Activated naive CD8-positive, alpha-beta T cell treated with anti-CD3 and anti-CD28 coated beads for 36 hours (primary cell): ENCODE measurements at places on chromosomes 12 and 14. TPM values are rescaled to one million over a fixed set of nuclear protein-coding genes. Genes with fewer than 3 reads are reported as not detected.

DNA sequence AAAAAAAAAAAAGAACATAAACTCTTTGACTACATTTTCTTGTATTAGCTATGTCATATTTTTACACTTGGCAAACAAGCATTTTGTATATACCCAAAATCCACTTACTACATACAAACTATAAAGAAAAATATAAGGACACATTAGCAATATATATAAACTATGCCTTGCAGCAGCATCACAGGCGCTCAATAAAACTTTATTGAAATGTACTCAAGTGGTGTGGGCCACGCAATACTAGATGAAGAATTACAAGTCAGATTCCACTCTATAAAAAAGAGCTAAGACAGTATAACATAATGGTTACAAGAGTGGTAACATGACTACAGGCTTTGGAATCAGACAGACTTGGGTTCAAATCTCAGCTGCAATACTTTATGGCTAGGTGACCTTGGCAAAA lies 3.1 kb upstream of the AP4S1 start:
- no peak for DNase-seq

DNA sequence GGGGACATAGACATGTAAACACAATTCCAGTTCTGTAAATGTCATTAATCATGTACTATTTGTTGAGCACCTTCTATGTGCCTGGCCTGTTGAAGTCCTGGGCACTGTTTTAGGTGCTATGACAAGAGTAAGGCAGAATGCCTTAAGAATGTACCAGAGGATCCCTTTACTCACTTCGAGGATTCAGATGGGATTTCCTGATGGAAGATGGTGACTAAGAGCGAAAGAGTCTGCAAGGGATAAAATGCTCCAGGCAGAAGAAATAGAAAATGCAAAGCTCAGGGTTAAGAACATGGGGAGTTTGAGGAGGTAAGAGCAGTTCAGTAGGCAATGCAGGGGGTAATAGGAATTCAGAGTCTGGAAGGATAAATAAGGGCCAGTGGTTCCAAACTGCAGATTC lies 671.3 kb upstream of the TBX3 start:
- no peak for DNase-seq

- DNase-seq = no peak
Measured at GRCh38 chr14:100765991-100766390, 39.3 kb downstream of the DLK1 start.

DNA sequence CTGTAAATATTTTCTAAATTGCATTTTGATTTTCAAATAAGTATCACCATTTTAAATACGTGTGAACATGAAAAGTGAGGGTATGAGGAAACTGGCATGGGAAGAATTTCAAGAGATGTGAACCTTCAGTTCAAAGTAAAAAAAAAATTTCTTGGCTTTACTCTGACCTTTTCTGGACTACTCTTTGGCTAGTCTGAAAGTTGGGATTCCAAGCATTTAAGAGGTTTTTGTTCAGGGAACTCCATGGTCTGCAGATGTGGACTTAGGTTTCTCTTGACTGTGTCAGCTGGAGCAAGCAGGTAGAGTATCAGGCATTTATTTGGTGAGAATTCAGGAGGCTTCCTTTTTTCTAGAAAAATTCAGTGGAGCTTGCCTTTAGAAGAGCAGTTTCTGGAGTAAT lies 311.6 kb downstream of the LRIG3 start:
- no peak for DNase-seq

- DNase-seq = no peak
Measured at GRCh38 chr12:75452675-75453330, 27.8 kb upstream of the GLIPR1 start.

Gene TBX5
- total RNA-seq = not detected

GRCh38 chr12:3557116-3557697 lies 66.2 kb downstream of the PRMT8 start:
- no peak for DNase-seq

Gene MFAP5
- not detected for total RNA-seq

DNA sequence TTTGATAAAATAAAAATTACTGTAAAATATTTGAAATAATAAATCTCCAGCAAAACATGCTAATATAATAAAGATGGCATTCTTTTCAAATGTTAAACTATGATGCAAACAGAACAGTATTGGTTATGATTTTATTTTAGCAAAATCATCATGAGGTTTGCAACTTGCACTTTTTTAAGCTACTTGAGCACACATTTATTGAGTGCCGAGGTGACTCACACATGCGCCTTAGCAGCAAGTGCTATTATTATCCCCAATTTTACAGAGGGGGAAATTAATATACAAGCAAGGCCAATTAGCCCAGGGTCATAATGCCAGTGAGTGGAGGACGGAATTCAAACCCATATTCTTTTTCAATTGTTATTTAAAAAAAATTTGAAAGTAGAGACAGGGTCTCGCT lies 7.3 kb downstream of the DYRK4 start:
- no peak for DNase-seq

DNA sequence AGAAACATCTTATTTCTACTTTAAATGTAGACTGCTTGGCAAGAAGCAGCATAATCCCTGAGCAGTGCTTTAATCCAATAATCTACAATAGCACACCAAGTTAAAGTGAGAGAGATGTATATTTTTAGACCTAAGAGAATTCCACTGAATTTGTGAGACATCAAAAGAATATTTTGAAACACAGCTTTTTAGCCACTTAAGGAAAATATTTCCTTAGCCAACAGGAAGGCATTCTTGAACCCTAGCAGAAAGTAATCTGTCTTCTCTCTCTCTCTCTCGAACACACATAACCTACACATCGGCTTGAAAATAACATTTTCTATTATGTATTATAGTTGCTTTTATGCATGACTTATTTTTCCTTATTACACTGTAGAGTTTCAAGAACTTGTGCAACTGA lies 34.0 kb downstream of the KITLG start:
- no peak for DNase-seq

Gene MSRB3
- total RNA-seq = not detected

DNA sequence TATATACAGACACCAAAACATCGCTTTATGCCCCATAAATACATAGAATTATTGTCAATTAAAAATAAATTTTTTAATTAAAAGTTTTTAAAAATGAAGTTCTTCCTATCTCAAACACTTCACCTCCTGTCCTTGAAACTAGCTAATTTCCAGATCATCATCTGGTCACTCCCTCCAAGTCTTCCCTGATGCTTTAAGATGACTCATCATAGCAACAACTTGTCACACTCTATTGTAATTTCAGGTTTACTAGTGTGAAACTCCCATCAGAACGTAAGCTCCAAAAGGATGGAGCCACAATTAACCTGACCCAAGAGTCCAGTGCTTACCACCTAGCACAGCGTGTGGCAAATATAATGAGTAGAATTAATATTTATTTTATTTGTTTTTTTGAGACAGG lies 16.3 kb downstream of the GXYLT1 start:
- no peak for DNase-seq

DNA sequence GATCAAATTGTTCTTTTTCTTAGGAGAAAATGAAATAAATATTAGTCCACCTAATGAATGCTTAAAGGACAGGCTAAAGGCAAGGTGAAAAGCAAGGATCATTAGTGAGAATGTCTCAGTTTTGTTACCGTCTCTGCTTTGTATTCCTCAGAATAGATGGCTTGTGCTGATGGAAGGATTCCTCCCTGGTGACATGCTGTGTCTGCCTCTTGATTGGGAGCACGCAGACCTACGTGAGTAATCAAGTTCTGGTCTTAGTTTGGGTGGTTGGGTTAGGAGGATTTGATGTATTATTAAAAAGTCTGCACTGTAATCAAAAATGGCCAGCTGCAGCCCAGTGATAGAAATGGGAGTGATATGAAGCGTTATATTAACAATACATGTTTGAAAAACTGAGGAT lies 78.8 kb upstream of the RTL1 start:
- DNase-seq = no peak

DNA sequence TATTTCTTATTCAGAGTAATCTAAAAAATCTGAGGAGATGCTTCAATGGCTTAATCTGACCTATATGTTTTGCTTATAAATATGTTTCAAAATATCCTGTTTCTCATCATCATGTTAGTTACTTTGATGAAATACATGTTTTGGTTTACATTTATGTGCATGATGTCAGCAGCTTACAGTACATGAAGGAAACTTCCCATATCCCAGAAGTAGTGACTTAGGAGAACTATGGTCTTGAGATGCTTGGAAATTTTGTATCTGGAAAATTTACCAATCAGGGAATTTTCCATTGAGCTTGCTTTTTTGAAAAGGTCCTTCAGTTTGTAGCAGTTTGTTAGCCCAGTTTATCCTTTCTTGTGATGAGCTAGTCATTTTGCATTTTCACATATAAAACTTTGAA lies 73.3 kb downstream of the RASSF8 start:
- DNase-seq = no peak

GRCh38 chr12:15601210-15601800 lies 187.9 kb downstream of the EPS8 start:
- DNase-seq = no peak

DNA sequence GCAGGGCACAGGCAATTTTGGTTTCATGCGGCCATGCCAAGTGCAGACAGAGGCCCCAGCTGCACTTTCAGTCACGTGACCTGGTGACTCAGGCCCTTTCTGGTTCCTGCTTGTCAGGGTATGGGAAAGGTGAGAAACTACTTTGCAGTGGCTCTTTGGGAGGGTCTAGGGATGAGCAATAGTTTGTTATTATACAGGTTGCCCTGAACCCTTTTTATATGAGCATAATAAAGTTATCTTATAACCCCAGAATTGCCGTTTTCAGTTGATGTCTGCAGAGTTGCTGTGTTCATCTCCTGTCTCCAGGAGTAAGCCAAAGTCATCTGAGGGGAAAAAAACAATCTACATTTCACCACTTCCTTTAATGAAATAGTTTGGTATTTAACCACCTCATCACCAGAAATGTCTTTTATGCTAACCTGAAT lies 30.9 kb upstream of the EMP1 start:
- peak; percentile 82 for DNase-seq

Gene ENDOU
- total RNA-seq = 0.08 TPM

Gene FBLN5
- 1.3 TPM for total RNA-seq

DNA sequence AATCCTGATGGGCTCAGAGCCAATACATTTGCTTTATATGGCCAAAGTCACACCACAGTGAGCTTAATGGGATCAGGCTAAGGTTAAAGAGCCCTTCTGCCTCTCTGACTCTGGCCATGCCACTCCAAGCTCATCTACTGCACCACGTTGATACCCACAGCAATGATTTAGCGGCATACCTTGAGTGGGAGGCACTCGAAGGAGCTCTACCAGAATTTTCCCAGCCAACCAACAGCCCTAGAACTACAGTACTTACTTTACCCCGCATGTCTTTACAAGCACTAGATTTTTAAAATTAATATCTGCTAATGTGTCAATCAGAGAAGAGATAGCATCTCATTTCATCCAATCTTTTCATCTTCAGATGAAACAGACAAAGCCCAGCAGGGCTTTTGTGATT lies 300.5 kb downstream of the GRIN2B start:
- DNase-seq = no peak

GRCh38 chr14:28608851-28609828 lies 157.4 kb upstream of the FOXG1 start:
- peak; percentile 2 for DNase-seq

DNA sequence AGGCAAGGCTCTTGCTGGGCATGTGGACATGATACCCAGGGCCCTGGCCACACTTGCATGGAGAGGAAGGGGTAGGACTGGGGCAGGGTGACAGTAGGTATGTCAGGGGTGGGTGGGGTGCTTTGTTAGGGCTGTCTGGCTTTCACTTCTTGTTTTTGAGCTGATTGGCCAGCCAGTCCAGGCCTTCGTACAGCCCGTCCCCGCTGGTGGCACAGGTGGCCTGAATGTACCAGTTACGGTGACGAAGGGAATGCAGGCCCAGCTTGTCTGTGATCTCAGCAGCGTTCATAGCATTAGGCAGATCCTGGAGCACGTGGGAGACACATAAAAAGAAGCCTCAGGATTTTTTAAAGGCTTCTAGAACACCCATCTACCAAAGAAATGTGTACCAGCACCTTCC lies 13.5 kb upstream of the FKBP11 start:
- no peak for DNase-seq

GRCh38 chr14:88590173-88590572 lies 27.3 kb downstream of the ZC3H14 start:
- no peak for DNase-seq

GRCh38 chr12:2613326-2614073 lies 181.3 kb upstream of the FKBP4 start:
- DNase-seq = peak; percentile 21

GRCh38 chr12:26857465-26858176 lies 24.6 kb upstream of the ITPR2 start:
- no peak for DNase-seq

DNA sequence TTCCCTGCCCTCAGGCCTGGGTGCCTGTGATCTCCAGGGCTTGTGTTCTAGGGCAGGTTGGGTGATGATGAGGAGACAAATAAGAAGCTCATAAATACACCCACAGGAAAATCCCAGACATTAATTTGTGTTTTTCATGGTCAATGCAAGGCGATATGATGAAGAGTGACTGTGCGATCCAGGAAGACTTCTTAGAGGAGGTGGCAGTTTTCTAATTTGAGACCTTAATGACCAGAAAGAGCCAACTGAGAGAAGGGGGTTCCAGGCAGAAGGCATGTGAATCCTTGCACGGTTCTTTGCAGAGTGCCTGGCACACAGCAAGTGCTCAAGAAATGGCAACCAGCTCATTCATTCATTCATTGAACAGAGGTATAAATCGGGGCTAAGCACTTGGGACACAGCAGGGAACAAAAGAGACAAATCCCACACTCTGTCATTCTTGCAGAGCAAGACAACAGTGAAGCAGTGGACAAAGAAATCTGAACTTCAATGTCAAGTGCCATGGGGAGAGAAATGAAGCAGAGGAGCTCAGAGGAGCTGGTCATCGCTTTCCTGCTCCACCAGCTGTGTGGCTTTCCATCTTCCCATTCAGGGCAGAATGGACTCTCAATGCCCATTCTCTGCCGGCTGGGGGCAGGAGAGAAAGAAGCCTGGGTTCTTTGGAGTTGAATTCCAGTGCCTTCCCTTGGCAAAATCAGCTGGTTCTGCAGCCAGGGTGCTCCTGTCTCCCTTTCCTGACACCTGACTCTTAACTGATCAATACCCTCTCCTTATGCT lies 128.3 kb downstream of the AACS start:
- DNase-seq = no peak

DNA sequence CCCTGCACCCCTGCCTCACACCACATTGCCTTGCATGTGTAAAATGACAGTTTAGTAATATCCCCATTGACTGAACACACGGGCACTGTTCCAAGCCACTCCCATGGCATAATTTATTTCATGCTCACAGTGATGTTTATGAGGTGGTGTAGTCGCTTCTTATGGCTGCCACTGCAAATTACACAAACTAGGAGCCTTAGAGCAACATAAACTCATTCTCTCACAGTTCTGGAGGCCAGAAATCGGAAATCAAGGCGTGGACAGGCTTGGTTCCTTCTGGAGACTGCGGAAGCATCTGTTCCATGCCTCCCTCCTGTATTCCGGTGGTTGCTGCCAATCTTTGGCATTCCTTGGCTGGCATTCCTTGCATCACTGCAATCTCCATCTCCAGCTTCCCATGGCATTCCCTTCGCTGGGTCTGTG lies 97.3 kb downstream of the RIN3 start:
- no peak for DNase-seq

DNA sequence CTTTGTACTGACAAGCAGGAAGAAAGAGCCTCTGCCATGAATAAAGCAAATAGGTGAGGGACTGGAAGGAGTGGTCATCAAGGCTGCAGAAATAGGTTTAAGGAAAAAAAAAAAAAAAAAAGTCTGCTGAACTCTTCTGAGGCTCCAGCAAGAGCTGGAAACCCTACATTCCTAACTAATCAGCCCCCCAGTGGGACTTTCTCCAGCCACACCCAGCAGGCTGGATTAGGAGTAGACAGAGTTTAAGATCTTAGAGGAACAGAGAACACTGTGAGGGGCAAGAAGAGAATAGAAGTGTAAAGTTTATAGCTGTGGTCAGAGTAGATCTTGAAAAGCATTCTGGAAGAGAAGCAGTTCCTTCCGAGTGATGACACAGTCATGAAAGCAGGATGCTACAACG lies 66.4 kb downstream of the ATXN2 start:
- no peak for DNase-seq

Gene TBC1D30
- total RNA-seq = 1.6 TPM
